NCI-H2081 (cell line): ENCODE measurements at places on chromosomes 6 and 20.

GRCh38 chr6:84539122-84539856 is 225.1 kb downstream of the TBX18 start:
- no peak for DNase-seq

DNA sequence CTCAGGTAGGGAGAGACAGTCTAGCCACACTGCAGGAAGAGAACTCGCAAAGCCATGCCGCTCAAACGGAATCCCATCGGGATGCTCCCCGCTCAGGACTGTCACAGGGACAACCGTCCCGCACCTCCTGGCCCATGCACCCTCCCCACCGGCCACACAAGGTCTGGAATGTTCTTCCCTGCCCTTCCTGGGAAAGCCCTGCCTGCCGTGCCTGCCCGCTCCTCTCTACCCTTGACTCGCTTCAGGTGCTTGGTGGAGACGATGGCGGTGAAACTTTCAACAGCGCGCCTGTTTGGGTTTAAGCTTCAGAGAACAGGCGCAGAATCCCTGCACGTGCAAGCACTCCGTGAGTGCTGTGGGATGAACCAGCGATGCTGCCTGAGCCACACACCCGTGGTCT is 20.6 kb downstream of the TAF4 start:
- DNase-seq, result no peak

GRCh38 chr6:26053992-26054780 is 33.0 kb upstream of the HFE start:
- DNase-seq, result peak; percentile 10

- no peak for DNase-seq
These were observed 22.6 kb upstream of the TRAF3IP2 start for GRCh38 chr6:111628142-111628850.

DNA sequence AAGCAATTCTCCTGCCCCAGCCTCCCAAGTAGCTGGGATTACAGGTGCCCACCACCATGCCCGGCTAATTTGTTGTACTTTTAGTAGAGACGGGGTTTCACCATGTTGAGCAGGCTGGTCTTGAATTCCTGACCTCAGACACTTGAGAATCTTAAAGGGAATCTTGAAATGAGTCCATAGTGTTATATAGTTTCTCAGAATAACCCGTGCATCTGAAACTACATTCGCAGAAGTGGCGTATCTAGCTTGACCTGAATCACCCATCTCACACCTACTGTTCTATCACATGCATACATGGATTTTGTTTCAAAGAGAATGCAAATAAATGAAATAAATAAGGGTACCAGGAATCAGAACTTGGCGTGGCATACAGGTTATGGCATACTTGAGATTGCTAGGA is 65.0 kb downstream of the NCOA7 start:
- no peak for DNase-seq

DNA sequence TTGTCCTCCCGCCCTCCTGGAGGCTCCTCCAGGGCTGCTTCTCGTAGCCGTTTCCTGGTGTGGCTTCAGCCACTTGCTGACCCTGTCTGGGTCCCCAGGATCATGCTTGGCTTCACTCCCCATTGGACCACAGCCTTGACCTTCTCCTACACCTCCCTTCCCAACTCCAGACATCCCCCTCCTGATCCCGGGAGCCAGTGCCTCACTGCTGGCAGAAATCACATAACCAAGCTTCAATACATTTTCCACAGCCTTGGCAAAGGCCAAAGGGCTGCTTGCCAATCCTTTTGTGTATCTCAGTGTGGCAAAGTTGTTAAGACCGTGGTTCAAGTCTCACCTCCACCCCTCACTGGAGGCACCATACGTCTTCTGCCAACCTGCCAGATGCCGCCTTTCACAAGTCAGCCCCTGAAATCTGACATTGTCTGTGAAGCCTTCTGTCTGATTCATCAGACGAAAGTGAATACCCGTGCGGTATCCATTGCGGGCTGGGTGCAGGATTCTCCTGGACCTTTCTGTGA is 60.1 kb downstream of the PHACTR3 start:
- DNase-seq, result no peak

GRCh38 chr6:53236241-53236640 is 87.6 kb upstream of the GCM1 start:
- no peak for DNase-seq

- no peak for DNase-seq
These were observed 9.0 kb downstream of the ACTR5 start for GRCh38 chr20:38757145-38757775.

DNA sequence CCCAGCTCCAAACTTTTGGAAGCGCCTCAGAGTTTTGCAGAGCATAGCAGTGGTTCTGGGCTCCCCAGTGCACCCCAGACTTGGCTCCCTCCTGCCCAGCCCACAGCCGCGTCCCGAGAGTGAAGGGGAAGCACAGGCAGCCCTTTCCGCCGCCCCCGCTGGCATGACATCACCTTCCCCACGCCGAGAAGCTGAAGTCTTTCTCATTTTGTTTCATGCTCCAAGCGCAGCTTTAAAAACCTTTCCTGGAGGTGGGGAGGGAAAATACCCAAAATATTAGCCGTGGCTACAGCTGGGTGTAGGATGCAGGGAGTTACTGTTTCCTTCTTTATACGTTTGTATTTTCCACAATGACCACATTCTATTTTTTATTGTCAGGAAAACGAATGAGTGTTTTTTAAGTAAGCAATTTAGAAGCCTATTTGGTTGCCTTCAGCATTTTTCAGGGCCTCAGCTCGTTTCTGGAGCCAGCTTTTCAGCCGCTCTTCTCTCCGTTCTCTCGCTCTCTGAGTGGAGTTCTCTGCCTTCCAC is 72.9 kb downstream of the SNX5 start:
- DNase-seq, result no peak

DNA sequence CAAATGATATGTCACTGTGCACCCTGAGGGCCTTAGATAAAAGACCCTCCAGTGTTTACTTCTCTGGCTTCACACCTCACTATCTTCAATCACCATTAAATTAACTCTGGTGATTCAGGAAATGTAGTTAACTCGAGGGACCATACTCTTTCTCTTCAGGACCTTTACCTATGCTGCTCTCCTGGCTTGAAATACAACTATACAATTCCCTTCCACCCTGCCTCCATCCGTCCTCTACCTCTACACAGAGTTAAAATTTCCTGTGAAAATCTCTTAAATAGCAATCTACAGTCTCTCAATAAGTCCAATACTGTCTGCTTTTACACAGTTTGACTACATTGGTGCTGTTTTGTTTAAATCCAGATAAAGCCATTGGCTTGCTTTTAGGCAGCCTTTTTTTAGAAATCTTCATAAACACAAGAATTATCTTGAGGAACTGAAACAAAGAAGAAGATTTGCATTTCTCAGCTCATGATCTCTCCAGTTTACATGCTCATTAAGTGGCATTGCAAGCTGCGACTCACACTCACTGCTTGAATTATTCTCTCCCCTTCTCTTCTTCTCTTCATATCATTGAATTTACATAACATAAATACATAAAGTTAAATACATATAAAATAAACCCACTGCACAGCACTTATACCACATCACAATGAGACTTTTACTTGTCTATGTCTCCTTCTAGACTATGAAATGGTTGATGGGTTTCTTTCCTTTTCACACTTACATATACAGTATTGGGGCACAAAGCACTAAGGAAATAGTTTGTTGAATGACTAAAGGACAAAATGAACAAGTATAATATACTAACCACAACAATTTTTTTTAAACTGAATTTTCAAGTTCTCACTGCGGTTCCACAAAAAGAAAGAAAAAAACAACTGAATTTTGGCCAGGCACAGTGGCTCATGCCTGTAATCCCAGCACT is 239.0 kb upstream of the KCNQ5 start:
- DNase-seq, result no peak

DNA sequence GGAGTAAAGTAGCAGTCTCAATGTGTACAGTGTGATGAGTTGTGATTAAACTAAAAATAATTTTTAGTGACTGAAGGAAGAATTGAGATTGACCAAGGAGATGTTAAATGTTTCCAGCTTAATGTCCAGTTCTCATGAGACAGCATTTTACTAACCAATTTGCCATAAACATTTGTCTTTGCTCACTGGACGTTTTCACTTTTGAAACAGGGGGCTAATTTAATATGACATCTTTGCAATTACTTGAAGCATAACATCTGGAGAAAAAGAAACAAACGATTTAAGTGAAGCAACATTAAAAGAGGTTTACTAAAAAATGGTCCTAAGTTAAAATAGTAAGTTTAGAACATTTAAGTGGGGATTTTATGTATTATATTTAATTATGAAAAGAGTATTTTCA is 443.8 kb downstream of the BCKDHB start:
- no peak for DNase-seq

GRCh38 chr6:134373282-134373922 is 55.5 kb upstream of the SGK1 start:
- no peak for DNase-seq

DNA sequence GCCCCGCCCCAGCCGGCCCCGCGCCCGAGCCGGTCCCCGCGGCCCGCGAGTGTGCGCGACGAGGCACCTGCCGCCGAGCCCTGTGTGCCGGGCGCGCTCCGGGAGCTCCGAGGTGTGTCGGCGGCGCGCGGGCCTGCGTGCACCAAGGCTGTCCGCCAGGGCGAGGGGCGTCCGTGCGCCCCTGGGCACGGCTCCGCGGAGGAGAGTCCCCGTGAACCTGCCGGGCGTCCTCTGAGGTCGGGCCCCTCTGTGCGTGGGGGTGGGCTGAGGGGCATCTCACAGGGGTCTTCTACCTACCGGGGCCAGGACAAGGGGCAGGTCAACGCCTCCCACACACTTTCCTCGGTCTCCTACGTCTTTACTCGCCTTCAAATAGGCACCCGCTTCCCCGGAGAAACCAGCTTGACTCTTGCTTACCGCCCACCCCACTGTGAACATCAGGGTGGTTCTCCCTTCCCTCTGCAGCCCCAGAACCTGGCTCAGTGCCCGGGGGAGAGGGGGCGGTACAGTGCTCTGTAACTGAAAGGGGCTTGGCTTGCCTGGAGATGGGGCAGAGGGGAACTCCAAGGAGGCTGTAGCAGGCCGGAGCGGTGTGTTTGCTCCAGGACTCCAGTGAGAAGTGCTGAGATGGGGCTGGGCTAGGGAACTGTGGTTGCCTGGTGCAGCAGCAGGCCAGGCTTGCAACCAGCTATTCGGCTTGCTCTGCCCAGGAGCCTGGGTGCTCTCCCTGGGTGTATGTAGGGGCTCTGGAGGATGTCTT is at the start of gene SAMD10:
Gene SAMD10, minus strand, starts transcription at position 86 of the 760 bp plus-strand sequence. CDS start 175 bp downstream, outside the sequence.
- peak; percentile 71 for DNase-seq

GRCh38 chr20:37396416-37397075 is 50.6 kb downstream of the SRC start:
- no peak for DNase-seq

GRCh38 chr20:50543326-50543725 is 33.1 kb downstream of the PTPN1 start:
- DNase-seq, result no peak

DNA sequence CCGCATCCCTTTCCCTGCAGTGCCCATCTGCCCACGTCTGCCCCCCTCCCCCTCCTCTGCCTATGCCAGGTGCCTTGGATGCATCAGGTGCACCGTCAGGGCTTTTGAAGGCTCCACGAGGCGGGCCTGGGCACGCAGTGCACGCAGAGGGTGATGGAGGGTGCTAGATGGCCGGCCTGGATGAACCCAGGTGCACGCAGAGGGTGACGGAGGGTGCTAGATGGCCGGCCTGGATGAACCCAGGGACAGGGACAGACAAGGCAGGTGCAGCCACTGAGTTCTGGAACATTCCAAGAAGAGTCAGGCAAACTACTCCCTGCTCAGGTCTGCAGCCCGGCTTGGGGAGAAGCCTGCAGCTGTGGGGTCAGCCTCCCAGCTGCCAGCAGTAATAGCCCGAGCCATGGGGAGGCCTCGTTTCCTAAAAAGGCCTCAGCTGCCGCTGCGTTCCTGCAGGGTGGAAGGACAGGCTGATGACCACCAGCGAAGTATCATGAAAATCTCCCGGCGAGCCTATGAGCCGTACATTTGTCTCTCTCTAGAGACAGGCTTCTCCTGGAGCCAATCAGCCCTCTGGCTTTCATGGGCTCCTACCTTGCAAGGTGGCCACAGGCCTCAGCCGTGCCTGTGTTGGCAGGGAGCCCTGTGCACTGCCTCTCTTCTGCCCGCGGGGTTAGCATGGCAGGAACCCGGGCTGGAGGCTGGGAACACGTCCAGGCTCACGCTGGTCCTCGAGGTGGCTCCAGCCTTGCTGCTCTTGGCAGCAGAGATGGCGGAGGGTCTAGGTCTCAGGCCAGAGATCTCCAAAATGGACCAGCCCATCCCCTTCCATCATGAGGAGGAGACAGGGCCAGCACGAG is 29.6 kb downstream of the NTSR1 start:
- no peak for DNase-seq

- no peak for DNase-seq
These were observed 6.8 kb downstream of the SLC22A3 start for GRCh38 chr6:160355001-160355400.

- DNase-seq, result no peak
These were observed 840.0 kb downstream of the C6orf118 start for GRCh38 chr6:164469276-164469949.

- no peak for DNase-seq
These were observed 301.8 kb downstream of the FOXC1 start for GRCh38 chr6:1911474-1911873.

DNA sequence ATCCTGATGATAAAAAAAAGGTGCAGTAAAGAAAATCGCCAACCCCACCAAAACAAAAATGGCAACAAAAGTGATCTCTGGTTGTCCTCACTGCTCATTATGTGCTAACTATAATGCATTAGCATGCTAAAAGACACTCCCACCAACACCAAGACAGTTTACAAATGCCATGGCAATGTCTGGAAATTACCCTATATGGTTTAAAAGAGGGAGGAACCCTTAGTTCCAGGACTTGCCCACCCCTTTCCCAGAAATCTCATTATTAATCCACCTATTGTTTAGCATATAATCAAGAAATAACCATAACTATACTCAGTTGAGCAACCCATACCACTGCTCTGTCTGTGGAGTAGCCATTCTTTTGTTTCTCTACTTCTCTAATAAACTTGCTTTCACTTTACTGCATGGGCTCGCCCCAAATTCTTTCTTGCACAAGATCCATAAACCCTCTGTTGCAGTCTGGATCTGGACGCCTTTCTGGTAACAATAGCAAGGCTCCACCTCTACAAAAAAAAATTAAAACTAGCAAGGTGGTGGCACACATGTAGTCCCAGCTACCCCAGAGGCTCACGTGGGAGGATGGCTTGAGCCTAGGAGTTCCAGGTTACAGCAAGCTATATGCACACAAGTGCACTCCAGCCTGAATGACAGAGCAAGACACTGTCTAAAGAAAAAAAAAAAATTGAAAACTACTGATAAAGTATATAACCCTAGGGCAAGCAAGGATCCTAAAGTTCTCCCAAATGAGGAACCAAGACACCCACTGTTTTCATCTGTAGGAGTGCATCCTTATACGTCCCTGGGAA is 278.8 kb upstream of the JARID2 start:
- DNase-seq, result no peak

GRCh38 chr20:1949347-1950100 is 44.3 kb downstream of the PDYN start:
- DNase-seq, result no peak

GRCh38 chr20:50267041-50267865 is 76.6 kb downstream of the CEBPB start:
- no peak for DNase-seq
